ENCODE measurements at places on chromosomes 7 and 10.

DNA sequence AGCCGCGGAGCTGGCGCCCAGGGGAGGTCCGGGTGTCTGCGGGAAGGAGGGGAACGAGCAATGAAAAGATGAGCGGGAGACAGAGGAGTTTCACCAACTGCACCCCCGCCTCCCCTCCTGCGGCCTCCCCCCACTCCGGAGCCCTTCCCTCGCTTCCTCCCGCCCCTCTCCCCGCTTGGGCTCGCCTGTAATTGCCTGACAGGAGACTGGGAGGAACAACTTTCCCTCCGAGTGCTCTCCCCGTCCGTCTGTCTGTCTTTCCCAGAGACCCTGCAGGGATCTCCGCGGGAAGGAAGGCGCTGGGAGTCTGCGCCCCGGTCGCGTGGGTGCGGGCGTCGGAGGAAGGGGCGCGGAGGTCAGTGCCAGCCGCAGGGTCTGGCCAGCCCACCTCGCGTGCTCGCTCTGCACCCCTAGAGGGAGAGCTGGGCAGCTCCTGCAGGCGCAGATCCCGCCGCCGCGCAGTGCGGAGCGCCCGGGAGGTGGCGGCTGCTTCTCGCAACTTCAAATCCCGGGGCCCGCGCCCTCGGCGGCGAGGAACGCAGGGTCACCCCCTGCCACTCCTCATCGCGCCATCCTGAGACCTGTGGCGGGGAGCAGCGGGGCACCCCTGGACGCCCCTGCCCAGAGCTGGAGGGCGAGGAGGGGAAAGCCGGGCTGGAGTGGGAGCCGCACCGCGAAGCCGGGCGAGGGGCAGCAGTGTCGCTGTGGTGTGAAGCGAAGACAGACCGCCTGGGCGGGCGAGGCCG, 511 bp upstream of the NRP1 start:
- DNase-seq: peak; percentile 22

- no peak for DNase-seq
These were observed 126.3 kb upstream of the SEC61G start for GRCh38 chr7:54885285-54885684.

DNA sequence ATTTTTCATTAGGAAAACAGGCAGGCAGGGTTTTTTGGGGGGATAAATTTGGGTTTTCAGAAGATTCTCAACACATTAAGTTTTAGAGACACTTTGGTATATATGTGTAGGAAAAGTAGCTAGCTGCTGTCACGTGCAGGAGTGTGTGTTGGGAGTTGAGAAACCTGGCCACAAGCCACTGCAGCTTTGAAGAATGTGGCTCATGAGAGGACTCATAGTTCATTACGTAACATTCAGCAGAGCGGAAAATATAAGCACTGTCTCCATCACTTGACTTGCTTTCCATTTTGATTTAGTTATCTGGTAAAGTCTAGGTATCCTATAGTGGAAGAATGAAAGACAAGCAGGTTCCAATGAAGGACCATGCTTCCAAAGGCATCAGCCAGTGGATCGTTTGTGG, 31.2 kb downstream of the SMNDC1 start:
- DNase-seq: no peak

DNA sequence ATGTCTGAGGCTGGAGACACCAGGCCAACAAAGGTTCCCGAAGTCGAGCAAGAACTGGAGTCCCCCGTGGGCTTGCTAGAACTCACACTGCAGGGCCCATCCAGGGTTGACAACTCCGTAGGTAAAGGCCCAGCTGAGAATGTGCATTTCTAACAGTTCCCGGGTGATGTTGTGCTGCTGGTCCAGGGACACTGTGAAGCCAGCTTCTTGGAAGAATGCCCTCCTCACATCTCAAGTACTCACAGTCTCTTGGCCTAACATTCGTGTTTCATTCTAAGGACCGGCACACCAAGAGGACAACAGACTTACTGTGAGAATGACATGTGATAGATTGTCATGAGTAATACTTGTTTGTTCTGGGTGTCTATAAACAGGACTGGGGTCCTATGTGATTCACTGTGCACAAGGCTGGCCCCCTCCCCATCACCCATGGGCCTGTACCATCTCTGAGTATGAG, 682.3 kb upstream of the IGFBP3 start:
- DNase-seq: no peak

DNA sequence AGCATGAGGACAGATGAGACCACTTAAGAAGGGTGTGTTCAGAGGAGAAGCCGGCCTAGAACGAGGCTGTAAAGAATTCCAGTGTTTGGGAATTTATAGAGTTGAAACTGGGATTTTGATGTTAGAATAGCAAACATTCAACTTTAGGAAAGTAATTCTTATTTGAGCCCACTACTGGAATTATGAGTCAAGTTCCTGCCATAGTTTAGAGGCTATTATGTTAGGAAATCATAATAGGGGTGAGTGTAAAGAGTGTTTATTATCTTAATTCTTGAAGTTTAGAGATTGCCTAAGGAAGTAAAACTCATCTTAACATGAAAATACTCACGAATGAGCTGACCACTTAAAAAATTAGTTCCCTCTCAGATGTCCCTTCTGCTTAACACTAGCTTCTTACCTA, 2.1 kb downstream of the CBLL1 start:
- no peak for DNase-seq

DNA sequence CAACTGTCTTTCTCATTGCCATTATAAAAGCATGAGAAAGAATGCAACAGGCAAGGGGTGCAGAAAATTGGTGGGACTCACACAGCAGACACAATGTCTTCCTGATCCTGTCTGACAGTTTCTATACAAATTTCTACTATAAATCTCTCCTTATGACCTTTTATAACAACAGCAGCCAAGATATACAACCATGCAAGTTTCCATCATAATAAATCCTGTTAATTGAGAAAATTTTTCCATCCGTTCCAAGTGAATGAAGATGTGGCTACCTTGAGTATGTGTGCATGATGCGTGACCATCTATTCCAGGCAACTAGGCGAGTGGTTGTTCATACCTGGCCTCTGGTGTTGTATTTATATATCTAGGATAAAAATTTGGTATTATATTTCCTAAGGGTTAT, 216.7 kb downstream of the BBS9 start:
- no peak for DNase-seq

DNA sequence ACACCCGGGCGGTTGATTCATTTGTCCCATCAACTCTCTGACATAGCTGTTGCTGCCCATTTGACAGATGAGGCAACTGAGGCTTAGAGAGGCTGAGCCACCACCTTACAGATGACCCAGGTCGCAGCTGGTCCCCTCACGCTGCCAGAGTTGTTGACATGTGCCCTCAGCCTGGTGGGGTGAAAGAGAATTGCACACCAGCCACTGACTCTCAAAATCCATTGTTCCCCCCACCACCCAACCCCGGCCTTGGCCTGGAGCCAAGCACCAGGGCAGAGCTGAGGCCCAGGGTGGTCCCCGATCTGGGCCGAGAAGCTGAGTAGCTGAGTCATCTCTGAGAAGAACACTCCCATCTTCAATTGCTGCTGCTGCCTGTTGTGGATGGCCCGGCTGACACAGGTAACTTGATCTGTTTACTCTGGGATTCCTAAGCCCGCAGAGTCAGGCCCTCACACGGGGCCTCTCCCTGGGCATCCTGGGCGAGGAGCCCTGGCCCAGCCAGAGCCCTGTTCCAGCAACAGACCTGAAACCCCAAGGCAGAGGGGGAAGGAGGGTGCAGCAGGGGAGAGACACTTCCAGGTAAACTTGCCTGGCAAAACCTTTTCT, 27.5 kb downstream of the PVRIG start:
- DNase-seq: peak; percentile 66

- DNase-seq: no peak
These were observed 41.0 kb upstream of the ZMIZ2 start for GRCh38 chr7:44707558-44708230.

GRCh38 chr7:35717013-35717412, 22.1 kb upstream of the HERPUD2 start:
- no peak for DNase-seq

GRCh38 chr7:44671069-44671468, 64.6 kb downstream of the OGDH start:
- DNase-seq: no peak

DNA sequence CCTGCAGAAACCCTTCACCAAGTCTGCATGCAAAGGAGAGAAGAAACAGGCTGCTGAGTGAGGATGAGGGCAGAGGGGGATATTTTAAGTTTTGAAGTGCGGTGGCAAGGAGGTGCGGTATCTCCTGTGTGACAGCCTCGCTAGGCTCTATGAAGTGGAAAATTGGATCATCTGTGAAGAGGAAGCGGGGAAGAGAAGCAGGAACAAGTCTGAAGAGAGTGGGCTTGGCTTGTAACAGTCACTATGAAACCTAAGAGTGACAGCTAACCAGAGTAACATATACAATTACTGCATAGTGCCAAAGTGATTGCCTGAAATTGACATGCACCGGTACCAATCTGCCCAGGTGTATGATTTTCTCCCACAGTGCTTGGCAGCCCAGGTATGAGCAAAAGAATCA, 287.5 kb upstream of the KLF14 start:
- DNase-seq: no peak

- DNase-seq: no peak
These were observed 12.2 kb upstream of the MYH16 start for GRCh38 chr7:99260395-99260794.

DNA sequence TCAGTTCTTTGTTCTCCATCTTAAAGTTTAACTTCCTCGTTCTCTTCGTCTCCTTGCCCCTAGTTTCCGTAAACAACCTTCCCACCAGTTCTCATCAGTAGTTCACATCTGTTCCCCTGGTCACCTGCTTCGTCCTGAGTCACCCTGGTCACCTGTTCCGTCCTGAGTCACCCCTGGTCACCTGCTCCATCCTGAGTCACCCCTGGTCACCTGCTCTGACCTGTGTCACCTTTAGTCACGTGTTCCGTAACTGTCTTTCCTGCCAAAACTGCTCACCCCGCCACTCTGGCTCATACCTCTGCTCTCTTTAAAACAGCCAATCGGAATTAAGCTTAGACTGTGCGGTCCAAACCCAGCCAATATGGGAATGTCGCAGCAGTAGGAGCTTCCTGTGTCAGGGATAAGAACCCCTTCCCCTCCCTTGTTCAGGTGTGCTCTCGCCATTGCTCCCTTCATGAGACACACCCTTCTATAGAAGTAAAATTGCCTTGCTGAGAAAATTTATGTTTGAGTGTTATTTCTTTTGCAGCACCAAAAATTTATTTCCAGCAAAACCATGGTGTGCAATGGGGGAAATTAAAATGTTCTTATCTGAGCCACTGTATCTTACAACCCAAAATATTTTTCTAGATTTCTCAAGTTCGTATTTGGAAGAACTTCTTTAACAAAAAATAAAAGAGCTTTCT, 112.2 kb downstream of the VIM start:
- DNase-seq: no peak

DNA sequence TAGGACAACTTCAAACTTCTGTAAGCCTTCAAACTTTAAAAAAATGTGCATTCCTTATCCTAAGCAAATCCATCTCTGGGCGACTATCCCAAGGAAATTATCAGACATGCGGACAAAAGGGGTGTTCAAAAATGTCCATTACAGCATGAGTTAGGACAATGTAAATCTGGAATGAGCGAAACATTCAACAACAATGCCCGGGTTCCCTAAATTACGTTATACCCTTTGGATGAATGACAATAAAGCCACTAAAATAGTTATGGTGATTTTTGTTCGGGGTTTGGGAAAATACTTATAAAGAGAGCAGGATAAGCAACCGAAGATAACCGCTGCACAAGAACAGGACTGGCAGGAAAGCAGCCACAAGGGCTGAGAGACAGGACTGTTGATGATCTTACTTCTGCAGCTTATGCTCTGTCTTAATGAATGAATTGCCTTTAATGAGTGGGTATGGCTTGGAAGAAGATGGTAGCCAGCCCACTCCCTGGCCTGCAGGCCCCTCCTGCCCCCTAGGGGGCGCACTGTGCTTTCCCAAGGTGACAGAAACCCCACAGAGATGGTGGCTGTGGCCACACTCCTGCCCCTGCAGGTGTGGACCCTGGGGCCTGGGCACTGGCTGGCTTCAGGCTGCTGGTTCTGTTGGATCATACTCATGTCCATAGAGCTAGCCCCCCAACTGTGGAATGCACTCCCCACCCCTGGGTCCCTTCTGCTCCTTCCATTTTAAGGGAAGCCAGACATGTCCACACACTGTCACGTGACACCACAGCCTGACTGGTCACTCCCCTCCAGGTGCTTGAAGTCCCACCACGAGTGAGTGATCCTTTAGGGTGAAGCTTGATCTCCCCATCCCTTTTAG, 45.0 kb downstream of the ZCCHC24 start:
- peak; percentile 8 for DNase-seq

- DNase-seq: no peak
These were observed 247.3 kb downstream of the SKAP2 start for GRCh38 chr7:26617066-26617465.

- peak; percentile 20 for DNase-seq
These were observed 1.8 kb downstream of the FOXI2 start for GRCh38 chr10:127738512-127739424.

- DNase-seq: no peak
These were observed 6.4 kb downstream of the CDHR1 start for GRCh38 chr10:84200537-84201243.

- no peak for DNase-seq
These were observed 705.0 kb downstream of the AUTS2 start for GRCh38 chr7:70303309-70303708.

GRCh38 chr7:43692582-43693373, 36.5 kb downstream of the COA1 start:
- no peak for DNase-seq

DNA sequence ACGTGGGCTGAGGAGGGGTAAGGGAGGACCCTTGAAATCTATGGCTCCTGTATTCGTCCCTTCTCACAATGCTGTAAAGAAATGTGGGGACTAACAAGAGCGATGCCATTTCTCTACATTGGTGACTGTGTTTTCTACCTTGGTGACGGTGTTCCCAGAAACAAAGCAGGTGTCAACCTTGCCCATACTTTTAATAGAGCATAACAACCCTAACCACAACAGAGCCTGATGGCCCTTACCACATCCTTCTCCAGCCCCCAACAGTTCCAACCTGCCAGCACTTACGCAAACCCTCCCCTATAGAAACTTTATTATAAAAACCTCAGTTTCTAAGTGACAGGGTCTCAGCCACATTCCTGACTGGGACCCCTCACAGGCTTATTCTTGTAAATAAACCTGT, 28.2 kb upstream of the ADCYAP1R1 start:
- no peak for DNase-seq

- peak; percentile 36 for DNase-seq
These were observed 927 bp upstream of the ALOX5 start for GRCh38 chr10:45373003-45373575.

DNA sequence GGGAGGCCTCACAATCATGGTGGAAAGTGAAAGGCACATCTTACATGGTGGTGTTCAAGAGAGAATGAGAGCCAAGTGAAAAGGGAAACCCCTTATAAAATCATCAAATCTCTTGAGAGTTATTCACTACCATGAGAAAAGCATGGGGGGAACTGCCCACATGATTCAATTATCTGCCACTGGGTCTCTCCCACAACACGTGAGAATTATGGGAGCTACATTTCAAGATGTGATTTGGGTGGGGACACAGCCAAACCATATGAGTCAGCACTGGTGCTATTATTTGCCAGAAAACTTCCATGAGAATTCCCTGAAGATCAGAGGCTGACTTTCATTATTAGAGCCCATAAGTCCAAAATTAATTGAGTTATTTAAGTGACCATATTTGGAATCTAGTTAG, 1001.2 kb upstream of the POT1 start:
- no peak for DNase-seq

GRCh38 chr7:85061456-85061855, 125.4 kb downstream of the SEMA3D start:
- no peak for DNase-seq

Measured in NCI-H510A treated with DMSO at 0.1 percent for 48 hours (cell line).